ENCODE measurements at places on chromosomes 2 and 18.

- DNase-seq: no peak
These were observed 253.3 kb upstream of the OSR1 start for GRCh38 chr2:19611491-19612332.

- DNase-seq: peak; percentile 70
These were observed 83.5 kb upstream of the GPC1 start for GRCh38 chr2:240351826-240352426.

DNA sequence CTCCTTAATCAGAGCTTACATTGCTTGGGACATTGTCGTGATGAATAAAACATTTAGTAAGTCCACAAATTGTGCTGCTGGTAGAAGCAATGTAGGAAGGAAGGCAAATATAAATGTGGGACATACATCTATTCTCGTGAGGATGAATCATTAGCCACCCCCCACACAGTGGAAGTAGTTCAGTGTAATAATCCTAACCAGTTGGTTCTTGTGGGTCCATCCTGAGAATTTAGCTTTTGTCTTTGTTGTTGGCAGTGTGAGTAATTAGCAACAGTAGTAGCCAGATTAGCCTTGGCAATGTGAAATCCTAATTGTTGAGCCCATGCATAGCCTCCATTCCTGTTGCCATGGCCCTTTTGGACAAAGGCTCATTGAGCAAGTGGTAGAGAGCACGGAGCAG, 532.1 kb downstream of the FBXO15 start:
- DNase-seq: no peak

- DNase-seq: no peak
These were observed 305.4 kb downstream of the MTX2 start for GRCh38 chr2:176574484-176575236.

GRCh38 chr2:72539071-72539552, 286.7 kb downstream of the EXOC6B start:
- no peak for DNase-seq

DNA sequence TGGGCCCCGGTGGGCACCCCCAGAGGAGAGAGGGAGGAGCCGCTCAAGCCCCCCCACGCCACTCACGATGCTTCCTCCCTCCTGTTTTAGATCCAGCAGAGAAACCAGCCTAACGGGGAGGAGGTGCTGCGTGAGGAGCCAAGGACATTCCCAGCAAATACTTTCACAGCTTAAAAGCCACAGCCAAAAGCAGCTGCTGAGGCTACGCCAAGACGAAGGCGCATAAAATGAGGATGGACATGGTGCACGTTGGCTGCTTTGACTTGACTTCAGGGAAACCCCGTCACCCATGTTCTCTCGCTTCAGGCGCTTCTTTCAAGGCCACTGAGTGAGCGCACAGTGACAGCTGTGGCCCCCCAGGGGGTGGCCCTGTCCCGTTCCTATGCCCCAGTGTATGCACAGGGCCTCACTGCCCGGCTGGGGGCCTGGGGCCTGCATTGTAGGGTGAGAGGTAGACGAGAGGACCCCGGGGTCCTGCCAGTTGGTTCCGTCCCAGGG, 72.1 kb upstream of the PXDN start:
- no peak for DNase-seq

DNA sequence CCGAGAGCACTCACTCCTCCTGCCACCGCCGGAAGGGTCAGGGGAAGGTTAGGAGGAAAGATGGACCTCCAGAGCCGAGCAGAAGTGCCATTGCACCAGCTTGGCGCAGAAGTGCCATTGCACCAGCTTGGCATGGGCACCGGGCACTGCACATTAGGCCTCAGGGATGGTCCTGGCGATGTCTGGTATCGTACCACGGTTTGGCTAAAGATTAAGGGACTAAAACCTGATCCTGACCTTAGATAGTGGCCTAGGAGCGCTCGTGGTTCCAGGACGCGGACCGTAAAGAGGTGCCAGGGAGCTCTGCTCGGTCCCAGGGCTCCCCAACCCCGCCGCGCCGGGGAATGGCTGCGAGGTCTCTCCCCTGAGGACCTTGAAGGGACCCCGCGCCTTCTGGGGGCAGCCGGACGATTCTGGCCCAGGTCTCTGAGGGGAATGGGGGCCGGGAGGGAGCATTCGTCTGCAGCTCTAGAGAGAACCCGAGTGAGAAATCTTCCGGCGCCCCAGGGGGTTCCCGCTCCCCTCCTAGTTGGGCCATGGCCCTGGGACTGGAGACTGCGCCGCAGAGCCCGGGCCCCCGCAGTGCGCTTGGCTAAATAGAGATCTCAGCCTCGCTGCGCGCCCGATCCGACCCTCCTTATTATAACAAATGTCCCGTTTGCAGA, 1.8 kb downstream of the PAX8 start:
- DNase-seq: no peak

GRCh38 chr2:568639-569235, 108.5 kb downstream of the TMEM18 start:
- no peak for DNase-seq

GRCh38 chr2:216116418-216116817, 7.3 kb downstream of the XRCC5 start:
- no peak for DNase-seq

GRCh38 chr18:38263066-38263465, 697.5 kb upstream of the CELF4 start:
- no peak for DNase-seq

GRCh38 chr2:44959855-44960254, 18.4 kb downstream of the SIX3 start:
- no peak for DNase-seq

DNA sequence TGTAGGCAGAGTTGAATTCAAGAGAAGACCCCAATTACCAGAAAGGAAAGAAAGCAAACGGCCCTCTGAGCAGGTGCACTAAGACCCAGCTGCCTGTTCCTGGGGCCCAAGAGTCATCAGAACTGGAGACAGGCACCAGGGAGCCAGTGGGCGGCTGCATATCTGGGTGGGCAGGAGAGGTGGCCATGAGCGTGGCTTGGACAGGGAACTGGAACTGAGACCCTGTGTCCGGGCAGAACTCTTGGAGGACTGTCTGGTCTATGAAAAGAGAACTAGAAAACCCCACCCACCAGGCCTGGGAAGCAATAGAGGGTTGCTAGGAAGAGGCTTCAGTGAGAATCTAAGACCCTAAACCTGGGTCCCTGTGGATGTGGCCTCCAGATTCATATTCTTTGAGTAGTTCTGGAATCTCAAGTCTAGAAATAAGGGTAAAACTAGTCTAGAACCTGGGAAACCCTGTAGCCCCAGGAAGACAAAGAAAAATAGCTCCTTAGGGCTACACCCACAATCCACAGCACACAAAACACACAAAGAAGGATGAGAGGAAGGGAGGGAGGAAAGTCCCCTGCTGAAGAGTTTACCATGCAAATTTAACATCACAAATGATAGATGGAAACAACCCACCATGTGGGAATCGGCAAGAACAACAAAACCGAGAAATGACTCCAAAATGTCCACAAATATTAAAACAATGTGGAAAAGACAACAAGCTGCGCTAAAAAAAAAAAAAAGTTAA, 147.0 kb downstream of the HDAC4 start:
- no peak for DNase-seq

DNA sequence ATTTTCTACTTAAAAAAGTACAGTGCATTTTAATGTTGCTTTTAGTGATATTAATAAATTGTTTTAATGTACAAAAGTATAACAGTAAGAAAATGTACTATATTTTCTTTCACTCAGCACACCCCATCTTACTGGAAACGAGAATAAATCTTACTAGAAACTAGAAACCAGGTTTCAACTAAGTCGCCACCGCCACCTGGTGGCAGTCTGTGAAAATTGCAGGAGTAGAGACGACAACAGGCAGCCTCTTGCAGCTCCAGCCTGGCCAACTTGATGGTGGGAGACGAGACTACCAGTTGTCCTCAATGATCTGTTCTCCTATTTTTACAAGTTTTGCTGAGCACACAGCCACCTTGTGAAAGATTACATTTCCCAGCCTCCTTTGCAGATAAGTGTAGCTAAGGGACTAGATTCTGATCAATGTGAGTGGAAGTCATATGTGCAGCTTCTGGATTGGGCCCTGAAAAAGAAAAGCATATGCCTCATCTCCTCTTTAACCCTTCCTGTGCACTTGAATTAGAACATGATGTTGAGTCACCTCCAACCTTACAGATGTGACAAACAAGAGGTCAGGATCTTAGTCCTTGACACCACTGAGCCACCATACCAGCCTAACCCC, 8.7 kb downstream of the OTOF start:
- DNase-seq: peak; percentile 8

- DNase-seq: no peak
These were observed 5.8 kb upstream of the ANKRD12 start for GRCh38 chr18:9130806-9131205.

DNA sequence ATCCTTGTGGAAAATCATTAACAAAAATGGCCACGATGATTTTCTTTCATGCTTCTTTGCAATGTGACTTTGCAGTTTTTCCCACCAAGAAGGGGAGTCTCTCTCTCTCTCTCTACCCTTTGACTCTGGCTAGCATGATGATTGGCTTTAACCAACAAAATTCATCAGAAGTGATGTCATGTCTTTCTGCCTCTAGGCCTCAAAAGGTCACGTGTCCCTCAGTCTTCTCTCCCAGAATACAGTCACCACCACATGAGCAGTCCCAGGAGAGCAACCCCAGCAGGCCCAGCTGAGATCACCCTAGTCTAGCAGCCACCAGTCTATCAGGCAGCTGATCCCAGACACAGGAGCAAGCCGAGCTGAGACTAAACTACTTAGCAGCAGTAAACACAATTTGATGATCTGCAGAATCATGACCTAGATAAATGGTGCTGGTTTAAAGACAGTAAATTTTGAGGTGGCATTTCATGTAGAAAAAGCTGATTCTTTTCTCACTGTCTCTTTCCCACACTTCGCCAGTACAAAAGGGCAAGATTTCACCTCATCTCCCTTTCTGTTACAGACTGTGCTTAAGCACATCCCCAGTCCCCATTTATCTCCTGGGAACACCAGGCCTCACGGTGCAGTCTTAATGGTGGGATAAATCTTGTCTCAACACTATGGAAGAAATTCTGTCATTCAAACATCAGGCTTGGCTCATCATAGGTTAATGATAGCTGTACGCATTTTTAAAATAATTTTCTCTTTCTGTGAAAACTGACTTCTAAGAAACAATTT, 132.7 kb downstream of the SCG2 start:
- no peak for DNase-seq

- no peak for DNase-seq
These were observed 31.1 kb upstream of the EPAS1 start for GRCh38 chr2:46266134-46266533.

GRCh38 chr2:171318463-171318934, 115.3 kb downstream of the METTL8 start:
- DNase-seq: no peak

DNA sequence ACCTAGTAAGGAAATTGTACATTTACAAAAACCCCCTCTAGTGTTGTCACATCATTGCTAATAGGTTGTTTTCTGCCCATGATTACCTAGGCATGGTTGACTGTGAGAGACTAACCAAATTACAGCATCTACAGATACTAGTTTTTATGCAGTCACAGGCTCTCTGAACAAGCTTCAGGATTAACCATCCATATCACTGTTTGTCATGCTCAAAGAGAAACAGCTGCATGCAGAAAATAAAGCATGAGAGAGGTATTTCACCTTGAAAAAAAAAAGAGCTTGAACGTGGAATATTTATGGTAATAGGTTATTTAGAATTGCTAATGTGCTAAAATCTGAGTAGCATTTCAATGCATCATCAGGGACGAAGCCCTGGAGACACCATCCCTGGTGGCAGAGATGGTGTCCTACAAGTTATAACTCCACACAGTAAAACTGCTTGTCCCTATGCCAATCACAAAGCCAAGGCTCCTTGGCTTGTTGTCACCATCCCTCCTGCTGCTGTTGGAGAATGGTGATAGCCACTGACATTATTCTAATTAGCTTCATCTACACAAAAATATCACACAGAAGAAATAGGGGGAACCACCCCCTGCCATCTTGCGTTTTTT, 5.4 kb downstream of the NEB start:
- DNase-seq: no peak

- DNase-seq: no peak
These were observed 22.6 kb upstream of the ALLC start for GRCh38 chr2:3635171-3635974.

GRCh38 chr2:7887441-7887840, 794.4 kb upstream of the ID2 start:
- DNase-seq: no peak

DNA sequence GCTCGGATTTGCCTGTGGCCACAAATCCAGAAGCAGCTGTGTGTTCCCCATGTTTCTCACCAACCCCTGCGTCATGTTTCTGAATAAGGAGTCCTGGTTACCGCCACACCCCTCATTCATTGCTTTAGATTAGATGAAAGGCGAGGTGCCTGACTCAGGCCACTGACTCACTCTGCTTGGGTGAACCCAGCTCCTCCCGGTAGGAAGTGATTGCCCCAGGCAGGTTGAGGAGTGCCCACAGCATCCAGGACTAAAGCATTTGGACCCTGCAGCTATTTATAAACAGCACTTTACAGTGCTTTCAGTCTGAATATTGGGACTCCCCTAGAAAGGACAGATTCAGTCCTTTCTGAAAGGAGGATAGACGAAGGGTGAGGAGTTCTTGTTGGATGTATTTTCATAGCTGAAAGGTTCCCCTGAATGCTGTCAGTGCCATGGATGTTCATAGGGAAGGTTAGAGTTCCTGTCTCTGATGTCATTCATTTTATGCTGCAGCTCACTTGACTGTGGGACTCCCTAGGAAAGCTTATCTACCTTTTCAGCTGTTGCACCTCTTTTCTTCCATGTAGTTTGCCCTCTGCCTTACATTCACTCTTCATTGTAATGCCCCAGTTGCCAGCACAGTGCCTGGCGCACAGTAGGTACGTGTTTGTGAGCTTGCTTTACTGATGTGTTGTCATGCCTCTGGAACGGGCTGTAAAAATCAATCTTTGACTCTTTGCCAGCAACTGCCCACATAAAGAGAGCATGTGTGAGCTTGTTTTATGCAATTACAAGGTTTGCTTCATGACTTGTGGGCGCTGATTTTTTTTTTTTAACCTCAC, 14.9 kb downstream of the ITGA6 start:
- DNase-seq: no peak

DNA sequence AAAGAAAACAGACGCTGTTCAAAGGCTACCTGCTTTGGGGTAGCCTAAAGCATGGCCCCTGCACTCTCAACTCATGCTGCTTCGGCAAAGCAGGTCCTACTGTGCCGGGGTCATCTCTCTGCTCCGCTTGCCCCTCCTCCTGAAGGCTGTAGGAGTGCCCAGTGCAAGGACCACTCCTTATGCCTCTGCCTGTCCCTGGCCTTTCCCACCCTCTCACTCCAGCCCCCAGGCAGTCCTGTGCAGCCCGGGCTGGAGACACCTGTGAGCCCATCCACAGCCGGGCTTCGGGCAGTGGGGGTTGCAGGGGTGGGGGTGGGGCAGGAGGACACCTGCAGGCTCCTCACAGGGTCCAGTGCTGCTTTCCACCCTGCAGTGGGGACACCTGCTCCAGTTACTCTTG, 69.1 kb downstream of the ACKR3 start:
- no peak for DNase-seq

GRCh38 chr2:101951296-101951695, 40.5 kb upstream of the IL1R2 start:
- no peak for DNase-seq

Measured in NCI-H2029 (cell line).